Activated CD8-positive, alpha-beta memory T cell treated with anti-CD3 and anti-CD28 coated beads, Interleukin-2, amount 10 ng/mL, durations not matched to agents 7 days and 5 days (primary cell): ENCODE measurements at places on chromosomes 2 and 18.

DNA sequence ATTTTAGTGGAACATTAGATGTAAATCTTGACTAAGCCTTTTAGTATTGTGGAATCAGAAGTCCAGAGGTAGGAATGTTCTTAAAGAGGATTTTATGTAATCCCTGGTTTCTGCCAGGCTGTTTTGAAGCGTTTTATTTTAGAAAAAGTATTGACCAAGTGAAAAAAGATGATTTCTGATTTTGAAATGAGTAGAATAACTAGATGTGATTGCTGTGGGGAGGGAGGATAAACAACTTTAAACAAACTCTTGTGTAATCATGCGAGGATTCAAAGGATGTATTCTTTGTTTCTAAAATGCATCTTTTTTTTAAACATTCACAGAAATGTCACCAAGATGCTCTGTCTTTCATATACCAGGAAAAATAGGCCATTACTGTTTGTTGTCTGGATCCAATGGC is 53.9 kb downstream of the PHLPP1 start:
- DNase-seq: no peak

DNA sequence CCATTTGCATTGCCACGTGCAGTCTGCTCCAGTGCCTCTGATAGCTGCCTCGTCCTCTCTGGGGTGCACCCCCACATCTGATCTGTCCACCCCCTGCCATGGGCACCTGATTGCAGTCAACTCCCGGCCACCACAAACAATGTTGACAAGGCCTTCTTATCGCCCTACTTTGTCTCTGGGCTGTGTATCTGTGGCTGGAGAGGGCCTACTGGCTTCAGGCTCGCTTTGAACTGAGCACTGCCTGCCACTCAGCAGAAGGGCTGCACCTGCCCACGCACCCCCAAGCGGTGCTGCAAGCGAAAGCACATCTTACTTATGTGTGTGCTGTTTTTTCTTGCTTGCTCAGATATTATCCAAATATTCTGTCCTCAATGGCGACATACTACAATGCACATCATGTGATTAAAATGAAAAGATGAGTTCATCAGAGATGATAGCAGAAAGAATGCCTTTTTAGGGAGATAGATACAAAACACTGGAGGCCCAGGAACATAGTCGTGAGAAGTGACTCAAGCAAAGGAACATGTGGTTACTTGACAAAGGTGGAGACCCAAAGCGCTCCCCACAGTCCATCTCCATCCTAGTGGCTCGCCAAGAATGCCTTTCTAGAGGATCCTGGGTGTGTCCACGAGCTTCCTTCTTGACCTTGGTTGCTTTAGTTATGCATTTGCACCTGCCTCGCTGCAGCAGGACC is 28.8 kb downstream of the FBLN7 start:
- DNase-seq: no peak

- peak; percentile 50 for DNase-seq
These were observed 4.3 kb upstream of the TRPM8 start for GRCh38 chr2:233912691-233913423.

- no peak for DNase-seq
These were observed 146.3 kb downstream of the MAP2 start for GRCh38 chr2:209570194-209570593.

DNA sequence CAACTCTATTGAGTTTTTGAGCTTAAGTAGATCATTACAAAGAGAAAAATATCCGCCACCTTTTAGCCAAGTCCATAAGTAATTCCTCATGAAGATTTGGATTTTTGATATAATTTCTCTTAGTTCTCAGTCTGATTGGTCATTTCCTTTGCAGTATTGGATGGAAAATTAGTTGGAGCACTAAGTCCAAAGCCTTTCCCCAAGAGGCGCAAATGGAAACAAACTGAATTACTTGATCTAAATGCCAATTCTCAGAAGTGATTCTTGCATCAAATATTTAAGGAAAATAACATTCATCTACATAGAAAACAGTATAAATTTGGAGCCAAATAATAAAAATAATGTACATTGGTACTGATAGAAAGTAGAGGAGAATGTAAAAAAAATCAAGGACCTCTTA is 115.6 kb downstream of the CACNB4 start:
- no peak for DNase-seq

- DNase-seq: no peak
These were observed 86.0 kb downstream of the DCC start for GRCh38 chr18:52426041-52426440.

DNA sequence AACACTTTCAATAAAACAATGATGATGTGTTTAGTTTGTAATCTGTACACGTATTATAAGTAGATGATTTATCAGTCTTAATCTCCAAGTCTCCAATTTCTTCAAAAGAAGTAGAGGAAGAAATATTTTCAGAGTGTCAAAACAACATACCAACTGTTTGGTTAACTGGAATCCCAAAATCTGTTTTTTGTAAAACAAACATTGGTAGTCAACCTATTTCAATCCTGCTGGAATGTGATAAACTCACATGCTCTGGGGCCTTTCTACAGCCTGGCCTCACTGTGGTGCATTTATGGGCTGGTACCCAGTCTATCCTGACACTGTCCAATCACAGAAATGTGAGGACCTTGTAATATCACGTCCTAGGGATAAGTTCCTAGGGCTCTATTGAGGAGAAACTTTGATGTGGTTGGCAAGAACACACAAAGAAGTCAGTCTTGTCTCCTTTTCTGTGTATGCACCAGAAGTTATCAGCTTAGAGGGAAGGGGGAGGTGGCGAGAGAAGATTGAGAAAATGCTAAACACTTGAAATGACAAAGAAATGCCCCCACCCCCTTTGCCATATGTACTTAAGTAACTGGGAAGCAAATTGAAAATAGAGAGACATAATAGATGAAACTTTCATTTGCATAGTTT is 47.2 kb downstream of the PRKRA start:
- peak; percentile 51 for DNase-seq

GRCh38 chr2:191311627-191312026 is 66.4 kb downstream of the MYO1B start:
- no peak for DNase-seq

DNA sequence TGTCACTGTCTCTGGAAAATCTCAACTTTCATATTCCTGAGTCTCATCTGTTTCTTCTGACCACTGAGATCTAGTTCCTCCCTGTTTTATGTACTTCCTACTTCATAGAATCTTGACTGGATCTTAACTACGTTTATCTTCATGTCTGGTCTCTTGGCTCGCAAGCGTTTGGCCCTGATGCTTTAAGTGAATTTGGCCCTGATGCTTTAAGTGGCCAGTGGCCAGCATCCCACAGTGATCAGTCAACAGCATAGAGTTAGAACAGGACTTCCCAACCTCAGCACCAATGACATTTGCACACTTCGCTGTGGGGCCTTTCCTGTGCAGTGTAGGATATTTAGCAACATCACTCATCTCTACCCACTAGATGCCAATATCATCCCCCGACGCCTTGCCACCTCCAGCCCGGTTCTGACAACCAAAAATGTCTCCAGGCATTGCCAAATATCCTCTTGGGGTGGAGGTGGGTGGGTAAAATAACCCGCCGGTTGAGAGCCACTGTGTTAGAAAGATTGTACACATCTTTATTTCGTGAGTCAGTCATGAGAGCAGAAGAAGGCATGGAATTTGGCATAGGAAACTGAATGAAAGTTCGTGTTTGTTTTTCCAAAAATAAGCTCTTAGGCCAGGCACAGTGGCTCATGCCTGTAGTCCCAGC is 12.2 kb downstream of the TM4SF20 start:
- no peak for DNase-seq

DNA sequence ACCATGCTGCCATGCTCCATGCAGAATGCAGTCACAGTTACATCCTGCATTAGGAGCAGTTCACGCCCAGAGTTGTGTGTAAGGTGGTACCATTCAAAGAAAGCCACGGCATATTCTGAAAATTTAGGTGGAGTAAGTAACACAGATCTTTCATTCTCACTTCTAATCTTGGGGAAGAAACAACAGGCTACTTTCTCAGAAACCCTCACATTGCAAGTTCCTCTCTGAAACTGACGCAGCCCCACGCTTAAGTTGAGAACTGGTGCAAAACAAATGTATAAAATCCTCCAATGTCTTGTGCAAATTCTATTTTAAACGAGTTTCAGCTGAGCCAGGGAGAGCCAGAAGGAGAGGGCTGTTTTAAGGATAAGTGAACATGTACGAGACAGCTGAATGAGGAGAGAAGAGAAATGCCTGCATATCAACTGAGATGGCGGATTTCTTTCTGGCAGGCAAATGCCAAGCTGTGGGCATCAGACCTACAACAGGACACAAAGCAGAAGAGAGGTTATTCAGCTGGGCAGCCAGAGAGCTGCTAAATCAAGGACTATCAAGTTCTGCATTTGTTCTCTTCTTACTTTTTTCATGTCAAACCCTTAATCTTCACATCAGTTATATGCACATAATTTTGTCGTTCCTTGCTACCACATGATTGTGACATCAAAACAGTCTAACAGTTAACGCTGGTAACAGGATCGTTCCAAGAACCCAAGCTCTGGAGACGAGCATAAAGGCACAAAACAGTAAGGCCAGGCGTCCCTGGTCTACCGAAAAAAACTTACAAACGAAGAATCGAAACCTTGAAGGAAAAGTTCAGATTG is 6.4 kb downstream of the ARL4C start:
- peak; percentile 77 for DNase-seq

DNA sequence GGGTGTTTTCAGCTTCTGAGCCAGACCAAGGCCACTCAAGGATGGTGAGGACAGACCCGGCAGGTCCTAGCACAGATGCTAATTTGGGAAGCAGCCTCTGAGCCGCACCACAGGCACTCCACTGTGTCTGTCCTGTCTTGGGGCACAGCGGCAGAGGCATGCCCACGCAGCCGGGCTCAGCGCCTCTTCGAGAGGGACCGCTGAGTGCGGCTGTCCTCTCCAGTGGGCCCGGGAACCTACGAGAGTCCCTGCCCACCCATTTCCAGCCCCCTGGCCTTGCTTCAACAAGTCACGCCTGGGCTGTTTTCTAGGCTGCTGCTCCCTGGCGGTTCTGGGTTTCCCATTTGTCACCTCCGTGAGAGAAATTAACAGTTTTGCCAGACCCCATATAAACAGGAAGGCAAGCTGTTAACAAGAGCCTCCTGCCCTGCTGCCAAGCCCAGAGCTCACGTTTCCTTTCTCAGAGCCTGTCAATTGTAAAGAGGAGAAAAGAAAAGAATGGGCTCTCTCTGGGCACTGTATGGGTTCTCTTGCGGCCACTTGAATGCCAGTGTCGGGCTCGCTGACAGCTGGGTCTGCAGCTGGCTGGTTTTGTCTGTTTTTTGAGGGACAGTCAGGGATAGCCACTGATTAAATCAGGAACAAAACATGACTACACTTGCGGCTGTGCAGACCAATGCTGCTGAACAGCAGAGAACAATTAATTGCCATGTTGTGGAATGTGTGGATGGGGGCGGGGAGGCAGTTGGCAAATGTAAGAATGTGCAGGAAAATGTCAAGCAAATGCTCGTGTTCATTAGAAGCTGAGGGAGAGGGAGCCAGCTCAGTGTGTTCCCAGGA is 30.6 kb downstream of the TMEM17 start:
- DNase-seq: no peak

DNA sequence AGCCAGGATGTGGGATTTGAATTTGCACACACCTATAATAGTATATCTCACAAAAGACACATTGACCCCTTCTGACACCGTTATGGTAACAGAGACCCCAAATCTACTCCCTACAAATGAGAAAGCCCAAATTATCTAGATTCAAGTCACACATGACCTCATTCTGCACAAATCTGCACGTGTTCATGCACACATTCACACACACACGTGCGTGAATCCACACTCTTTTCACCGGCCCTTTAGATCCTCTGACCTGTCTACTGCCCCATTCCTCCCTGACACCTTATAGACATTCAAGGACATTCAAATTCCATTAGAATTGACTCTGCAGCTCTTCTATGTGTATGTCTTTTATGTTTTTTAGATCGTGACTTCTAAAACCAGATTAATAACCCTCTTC is 627.8 kb upstream of the ID2 start:
- DNase-seq: no peak

GRCh38 chr18:79394534-79395307 is 1.0 kb upstream of the NFATC1 start:
- no peak for DNase-seq

- no peak for DNase-seq
These were observed 542.1 kb upstream of the ID2 start for GRCh38 chr2:8139668-8140200.

- DNase-seq: no peak
These were observed 1259.5 kb upstream of the PIK3C3 start for GRCh38 chr18:40695526-40695925.

GRCh38 chr2:9808334-9809063 is 34.8 kb upstream of the TAF1B start:
- no peak for DNase-seq

GRCh38 chr18:8744656-8745055 is 39.3 kb downstream of the MTCL1 start:
- peak; percentile 61 for DNase-seq

DNA sequence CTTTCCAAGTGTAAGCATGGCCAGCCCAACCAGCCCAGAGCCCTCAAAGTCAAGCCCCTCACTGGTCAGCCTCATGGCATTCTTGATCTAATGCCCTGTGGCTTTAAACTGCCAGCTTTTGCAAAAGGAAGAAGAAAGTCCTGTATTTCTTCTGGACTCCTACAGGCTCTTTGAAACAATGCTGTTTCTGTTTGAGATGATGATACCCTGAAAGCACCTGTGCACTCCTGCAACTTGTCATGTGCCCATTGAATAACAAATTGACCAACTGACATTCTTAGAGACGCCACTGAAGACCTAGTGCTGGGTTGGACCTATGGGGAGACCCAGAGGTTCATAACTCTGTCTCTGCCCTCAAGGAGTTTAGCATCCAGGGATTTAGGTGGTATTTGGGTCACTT is 82.0 kb upstream of the MSH2 start:
- no peak for DNase-seq

- peak; percentile 65 for DNase-seq
These were observed 463 bp downstream of the PPP1CB start for GRCh38 chr2:28751956-28752630.

DNA sequence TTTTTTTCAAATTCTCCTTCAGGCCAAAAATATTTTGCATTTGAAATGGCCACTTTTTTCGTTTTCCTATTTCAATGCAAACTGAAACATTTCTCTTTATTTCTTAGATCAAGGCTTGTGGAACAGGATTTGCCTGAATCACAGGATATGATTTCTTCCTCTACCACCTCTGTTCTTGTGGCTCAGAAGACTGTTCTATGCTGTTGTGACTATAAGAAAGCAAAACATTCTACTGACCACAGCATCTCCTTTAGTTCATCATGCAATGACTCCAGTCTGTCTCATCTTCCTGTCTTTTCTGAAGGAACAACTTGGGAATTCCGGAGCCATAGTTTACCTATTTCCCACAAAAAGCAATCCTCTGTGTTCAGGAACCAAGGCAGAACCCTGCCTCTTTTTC is 16.2 kb upstream of the ZNF512 start:
- no peak for DNase-seq

- DNase-seq: no peak
These were observed 107.0 kb downstream of the FMNL2 start for GRCh38 chr2:152441961-152442360.
